ENCODE measurements at places on chromosomes 3 and 15.

- peaks cover 66% of the 10 kb centered on the region for H3K27me3 ChIP-seq
- H3K4me1 ChIP-seq = peaks cover 21% of the 10 kb centered on the region
- H3K4me3 ChIP-seq = no peak overlapping the region
- no peak overlapping the region for H3K27ac ChIP-seq
- DNase-seq = no peak
Measured at GRCh38 chr3:169147238-169148008, 516.1 kb downstream of the MECOM start.

GRCh38 chr3:126421573-126422119, 26.9 kb downstream of the CFAP100 start:
- no peak overlapping the region for H3K4me3 ChIP-seq
- H3K27me3 ChIP-seq = peaks cover 6% of the 10 kb centered on the region
- no peak overlapping the region for H3K27ac ChIP-seq
- H3K4me1 ChIP-seq = no peaks in the 10 kb centered on the region

DNA sequence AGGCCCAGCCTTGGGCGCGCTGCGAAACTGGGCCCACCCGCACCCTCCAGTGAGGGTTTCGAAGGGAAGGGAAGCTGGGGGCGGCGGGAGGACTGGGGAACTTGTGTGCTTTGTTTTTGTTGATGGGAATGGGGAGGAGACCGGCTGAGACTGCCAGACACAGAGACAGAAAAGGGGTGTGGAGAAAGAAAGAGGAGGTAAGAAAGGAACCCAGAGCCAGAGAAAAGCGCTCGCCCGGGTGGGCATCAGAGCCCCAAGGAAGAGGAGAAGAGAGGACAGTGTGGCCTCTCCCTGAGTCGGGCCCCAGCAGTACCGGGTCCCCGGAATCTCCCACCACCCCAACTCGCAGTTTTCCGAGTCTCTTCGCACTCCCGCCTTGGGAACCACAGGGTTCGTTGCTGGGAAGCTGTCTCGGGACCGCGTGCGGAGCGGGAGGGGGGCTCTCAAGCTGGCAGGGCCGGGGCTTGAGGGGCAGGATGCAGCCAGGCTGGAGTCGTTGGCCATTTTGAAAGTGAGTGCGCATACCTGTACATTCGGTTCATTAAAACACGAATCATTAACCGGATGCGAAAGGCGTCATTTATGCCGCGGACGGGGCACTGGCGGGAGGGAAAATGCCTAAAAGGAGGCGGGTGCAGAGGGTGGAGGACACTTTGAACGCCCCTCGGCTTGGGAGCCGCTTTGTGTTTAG, 3.1 kb downstream of the SKOR1 start:
- H3K27ac ChIP-seq = no peak overlapping the region
- peaks cover 96% of the 10 kb centered on the region for H3K27me3 ChIP-seq
- H3K36me3 ChIP-seq = no peaks in the 10 kb centered on the region
- H3K4me3 ChIP-seq = no peak overlapping the region
- H3K4me1 ChIP-seq = peaks cover 22% of the 10 kb centered on the region
- no peak for DNase-seq

GRCh38 chr15:81724536-81724935, 321.3 kb downstream of the MEX3B start:
- no peak overlapping the region for H3K27ac ChIP-seq
- no peaks in the 10 kb centered on the region for H3K4me1 ChIP-seq
- DNase-seq = no peak
- H3K36me3 ChIP-seq = no peaks in the 10 kb centered on the region
- H3K27me3 ChIP-seq = no peaks in the 10 kb centered on the region

GRCh38 chr3:143775459-143775858, 72.8 kb downstream of the SLC9A9 start:
- DNase-seq = no peak
- H3K4me1 ChIP-seq = peaks cover 12% of the 10 kb centered on the region
- H3K27me3 ChIP-seq = no peaks in the 10 kb centered on the region

Data from adrenal gland (tissue), 19 donors.